Glutamatergic neuron (in vitro differentiated cells): ENCODE measurements at places on chromosomes 7 and 10. TPM values are rescaled to one million over a fixed set of nuclear protein-coding genes. Genes with fewer than 3 reads are reported as not detected.

DNA sequence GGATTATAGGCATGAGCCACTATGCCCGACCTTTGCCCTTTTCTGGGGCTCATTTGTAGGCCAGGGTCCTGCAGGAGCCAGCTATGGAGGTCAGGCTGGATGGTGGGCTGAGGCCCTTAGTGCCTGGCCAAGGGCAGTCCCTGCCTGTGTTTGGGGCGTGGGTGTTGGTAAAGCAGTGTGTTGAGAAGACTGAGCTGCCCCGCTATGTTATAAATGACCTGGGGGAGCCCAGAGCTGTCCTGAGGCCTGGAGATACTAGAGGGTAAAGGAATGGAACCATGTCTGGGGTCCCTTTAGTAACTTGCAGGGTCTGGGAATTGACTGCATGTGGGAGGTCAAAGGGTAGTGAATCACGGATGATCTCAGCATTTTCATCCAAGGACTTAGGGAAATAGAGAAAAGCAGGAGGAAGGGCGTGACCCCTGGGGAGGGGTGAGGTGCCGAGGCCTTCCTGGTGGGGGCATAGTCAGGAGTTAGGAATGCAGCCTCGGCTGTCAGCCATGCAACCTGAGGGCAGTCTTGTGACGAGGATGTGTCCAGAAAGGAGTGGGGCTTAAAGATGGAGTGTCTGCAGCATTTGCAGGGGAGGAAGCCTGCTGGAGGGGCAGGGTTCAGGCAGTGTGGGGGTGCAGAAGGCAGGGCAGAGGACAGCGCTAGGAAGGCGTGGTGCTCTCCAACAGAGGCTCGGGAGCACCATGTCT lies 31.5 kb downstream of the TMEM248 start:
- DNase-seq, result no peak

DNA sequence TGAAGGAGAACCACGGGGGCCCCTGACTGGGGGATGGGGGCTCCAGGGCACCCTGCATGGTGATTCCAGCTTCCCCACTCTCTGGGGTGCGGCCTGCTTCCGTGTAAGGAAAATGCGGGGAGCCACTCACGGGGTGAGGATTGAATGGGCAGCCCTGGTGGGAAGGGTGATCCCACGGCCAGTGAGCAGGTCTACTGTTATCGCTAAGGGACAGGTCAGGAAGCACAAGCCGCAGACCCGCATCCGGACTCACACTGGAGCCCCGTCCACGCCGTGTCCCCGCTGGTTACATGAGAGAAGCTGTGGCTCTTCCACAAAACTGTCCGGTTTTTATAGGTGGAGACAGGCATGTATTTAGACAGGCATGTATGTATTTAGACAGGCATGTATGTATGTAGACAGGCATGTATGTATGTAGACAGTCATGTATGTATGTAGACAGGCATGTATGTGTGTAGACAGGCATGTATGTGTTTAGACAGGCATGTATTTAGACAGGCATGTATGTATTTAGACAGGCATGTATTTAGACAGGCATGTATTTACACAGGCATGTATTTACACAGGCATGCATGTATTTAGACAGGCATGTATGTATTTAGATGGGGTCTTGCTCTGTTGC lies 5.7 kb downstream of the PSMG3 start:
- no peak for DNase-seq

The DLX6 gene
- total RNA-seq, result not detected

DNA sequence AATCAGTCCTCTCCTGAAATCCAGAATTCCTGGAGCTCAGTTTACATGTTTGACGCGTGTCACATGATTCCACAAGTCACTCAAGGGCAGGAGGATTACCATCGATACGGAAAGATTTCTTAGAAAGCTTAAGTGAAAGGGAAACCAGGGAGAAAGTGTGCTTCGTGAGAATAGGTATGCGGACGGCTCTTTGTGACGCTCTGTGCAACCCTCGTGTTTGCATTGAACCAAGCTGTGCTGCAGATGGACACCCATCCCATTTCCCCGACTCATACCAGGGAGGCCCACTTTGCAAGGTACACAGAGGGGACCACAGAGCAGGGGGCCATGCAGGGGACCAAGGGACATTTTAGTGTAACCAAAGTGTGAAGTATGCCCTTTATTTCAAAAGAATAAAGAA lies 43.2 kb downstream of the IKZF1 start:
- DNase-seq, result no peak

GRCh38 chr7:158102897-158103296 lies 484.7 kb downstream of the PTPRN2 start:
- no peak for DNase-seq
